ENCODE measurements at places on chromosomes 7 and 10. TPM values are rescaled to one million over a fixed set of nuclear protein-coding genes. Genes with fewer than 3 reads are reported as not detected.

- no peak for DNase-seq
These were observed 93.6 kb downstream of the VOPP1 start for GRCh38 chr7:55478700-55479099.

TSPAN12 gene
- total RNA-seq, result 1.8 TPM

DNA sequence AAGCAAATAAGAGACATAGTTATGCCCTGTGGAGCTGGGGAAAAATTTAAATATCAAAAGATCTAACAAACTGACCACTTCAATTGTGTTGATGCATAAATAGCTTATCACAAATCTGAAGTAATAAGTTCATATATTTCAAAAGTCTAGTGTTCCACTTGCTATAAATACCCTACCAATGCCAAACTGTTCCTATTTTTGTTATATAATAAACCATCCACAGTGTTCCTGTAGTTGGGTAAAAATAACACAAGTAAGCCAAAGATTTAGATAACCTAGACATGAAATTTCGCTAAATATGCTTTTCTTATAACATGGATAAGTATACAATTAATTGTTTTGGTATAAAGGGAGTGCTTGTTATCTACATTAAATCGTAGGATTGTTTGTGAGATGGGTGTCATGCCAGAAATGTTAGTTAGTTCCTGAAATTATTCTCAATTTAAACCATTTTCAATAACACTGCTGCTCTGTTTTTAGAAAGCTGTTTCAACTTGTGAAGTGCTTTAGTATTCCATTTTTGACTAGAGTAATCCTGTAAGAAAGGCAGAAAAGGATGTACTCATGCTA, 85.5 kb downstream of the CACNA2D1 start:
- no peak for DNase-seq

DNA sequence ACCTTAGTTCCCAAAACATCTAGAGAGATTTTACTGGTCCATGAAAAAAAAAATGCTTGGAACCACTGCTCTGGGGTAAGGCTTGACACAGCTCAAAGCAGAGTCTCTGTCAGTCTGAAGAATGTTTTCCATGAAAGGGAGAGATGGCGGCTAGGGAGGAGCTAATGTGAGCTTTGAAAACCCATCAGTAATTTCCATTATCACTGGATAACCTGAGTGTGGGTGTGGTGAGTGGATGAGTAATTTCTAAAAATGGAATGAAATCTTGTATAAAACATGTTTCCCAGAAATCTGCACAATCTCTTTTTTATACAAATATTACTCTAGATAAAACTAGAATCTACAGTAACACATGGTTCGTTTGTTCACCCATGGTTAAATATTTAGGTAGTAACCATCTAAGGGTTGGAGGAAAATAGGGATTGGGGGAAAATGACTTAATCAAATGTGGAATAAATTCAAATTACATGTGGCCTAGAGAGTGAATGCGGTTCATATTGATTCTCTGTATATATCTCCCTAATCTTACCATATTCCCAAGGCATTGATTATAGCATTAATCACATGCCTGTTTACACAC, 289.4 kb downstream of the RNLS start:
- DNase-seq, result no peak

DNA sequence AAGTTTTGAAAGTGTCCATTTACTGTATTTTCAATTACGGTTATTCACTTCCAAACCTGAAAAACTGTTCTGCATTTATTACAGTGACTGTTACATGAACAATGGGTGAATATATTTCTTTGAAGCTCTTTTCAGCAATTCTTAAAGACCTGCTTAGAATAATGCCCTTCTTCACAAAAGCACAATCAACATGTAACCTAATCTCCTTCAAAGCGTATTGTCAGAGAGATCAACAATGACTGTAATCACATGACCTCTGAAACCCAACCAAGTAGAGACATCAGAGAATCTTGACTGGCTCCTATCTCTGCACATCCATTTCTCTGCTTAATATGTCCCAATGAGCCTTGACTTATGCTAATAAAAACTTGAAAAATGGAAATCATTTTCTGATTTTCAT, 126.7 kb downstream of the NRCAM start:
- no peak for DNase-seq

Measured in gastrocnemius medialis (tissue), 4 donors.